ENCODE measurements at places on chromosomes 7 and 10.

DNA sequence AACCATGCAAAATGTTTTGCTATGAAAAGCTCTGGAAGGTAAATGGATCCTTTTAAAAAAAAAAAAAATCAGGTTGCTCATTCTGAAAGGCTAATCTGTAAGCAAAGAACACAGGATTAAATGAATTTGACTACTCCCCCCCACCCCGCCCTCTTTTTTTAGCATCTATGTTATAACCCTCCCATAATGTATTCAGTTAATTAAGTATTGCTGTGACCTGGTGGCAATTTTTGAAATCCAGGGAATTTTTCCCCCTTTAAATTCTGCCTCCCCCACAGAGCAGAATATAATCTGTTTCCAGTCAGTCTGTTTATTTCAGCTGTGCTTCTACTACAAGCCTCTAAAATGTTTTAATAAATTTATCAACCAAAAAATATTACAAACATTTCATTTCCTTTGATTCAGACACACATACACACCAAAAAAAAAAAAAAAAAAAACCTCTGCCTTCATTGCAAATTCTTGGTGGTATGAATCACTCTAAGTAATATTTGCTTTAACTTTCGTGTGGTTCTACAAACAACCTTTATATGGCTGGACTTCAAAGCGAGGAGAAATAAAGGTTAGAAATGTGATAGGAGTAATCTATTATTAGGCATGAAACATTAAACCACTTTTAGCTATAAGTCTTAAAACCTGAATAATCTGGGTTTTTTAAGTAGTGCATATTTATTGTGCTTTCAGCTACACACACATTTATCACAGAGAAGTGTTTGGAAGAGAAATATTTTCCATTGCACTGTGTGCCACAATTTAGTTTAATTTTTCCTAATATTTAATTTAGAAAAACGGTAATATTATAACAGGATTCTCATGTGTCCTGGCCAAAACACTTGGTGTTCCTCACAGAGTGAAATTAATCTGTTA is 64.4 kb upstream of the ARID5B start:
- no peak for DNase-seq

GRCh38 chr10:3867454-3868270 is 82.7 kb upstream of the KLF6 start:
- DNase-seq, result no peak

DNA sequence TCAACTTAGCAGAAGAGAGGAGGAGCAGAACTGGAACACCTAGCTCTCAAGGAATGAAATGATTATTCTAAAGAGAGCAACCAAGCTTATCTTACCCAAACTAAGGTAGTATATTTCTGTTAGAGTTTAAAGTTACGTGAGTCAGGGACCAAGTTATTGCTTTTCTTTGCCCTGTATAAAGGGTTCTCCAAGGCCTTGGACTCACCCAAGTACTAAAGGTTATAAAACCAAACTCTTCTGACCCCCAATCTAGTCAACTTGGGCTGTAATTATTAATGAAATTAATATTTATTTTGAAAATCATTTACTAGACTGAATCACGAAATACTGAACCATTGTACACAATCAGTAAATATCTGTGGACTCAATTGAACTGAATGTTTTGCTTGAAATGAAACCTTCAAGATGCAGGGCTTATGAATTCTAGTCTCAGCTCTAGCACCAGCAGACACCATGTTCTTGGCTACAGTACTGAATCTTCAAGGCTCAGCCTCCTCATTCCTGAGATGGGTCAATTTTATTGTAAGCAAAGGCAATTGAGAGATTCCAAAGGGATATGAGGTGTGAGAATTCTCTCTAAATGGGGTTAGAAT is 1.8 kb upstream of the CYP2C19 start:
- no peak for DNase-seq

- DNase-seq, result no peak
Observed at GRCh38 chr7:96739609-96740008, 30.0 kb upstream of the SEM1 start.

- no peak for DNase-seq
Observed at GRCh38 chr7:41085244-41085643, 617.6 kb downstream of the INHBA start.

- no peak for DNase-seq
Observed at GRCh38 chr7:121410829-121411596, 14.9 kb upstream of the FAM3C start.

DNA sequence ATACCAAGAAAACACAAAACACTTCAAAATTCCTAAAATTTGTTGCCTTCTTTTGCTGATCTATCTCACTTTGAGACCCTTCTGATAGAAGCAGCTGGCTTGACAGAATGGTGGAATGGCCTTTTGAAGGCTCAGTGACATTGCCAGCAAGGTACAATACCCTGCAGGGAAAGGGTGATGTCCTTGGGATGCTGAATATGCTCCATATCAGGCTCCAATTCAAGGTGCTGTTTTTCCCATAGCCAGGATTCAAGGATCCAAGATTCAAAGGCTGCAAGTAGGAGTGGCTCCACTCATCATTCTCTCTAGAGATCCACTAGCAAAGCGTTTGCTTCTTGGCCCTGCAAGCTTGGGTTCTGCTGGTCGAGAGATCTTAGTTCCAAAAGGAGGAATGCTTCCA is 120.4 kb downstream of the USP6NL start:
- DNase-seq, result no peak

- DNase-seq, result no peak
Observed at GRCh38 chr10:6022660-6023059, 39.5 kb downstream of the IL2RA start.

DNA sequence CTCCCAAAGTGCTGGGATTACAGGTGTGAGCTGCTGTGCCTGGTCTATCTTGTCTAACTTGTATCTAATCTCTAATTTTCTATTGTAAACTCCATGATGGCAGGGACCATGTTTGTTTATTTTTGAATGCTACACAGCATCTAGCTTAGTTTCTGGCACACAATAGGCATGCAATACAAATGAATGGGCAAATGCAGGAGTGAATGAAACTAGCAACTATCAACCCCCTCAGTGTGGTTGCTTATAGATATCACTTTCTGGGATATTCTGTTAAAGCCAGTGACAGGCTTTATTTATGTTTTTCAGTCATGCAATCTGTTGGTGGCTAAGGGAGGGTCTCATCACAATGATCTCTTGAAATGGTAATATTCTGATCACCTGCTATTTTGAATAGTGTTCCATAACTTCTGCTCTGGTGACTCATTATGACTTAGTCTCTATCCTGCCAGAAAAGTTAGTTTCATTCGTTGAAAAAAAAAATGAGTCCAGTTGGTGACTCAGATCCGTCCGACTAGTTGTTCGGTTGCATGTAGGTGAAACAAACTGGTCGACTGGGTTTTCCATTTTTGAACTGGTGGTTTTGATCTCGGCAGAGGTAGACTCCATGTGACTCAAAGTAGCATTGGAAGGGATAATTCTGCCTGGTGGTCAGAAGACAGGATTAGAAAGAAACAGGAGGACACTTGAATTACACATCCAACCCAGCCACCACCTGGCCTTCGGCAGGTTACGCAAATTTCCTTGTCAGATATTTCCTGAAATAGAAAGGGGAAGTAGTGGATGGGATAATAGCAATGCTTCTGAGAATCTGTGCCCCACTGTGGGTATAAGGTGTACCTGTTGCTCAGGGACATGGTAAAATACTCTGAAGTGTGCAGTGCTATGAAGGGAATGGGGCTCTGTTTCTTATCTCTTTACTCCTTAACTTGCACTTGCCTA is 76.8 kb downstream of the GATA3 start:
- no peak for DNase-seq

DNA sequence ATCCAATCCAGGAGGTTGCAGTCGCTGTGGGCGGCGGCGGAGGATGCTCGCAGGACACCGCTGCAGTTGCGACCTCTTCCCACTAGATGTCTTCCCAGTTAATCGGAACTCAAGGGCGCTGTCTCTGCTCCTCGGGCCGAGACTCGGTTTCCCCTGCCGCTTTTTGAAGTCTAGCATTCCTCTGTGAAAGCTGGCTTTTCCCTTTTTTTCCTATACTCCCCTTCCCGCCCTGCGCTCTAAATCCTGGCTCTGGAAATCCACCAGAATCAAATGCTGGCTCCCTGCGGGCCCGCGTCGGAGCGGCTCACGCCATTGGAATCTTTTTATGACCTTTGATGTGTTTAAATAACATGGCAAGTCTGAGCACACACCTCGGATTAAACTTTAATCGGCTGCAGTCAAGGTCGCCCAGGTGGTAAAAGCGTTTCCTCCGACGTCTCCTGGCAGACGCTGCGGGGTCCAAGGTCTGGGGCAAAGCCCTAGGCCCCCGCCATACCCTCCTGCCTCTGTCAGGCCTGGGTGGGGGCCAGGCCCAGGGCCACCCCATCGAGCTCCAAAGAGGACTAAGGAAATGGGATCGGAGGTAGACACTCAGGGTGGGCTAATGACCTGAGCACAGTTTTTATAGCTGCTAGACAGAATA is 10.7 kb upstream of the HOXA13 start:
- peak; percentile 42 for DNase-seq

GRCh38 chr10:59577984-59578383 is 131.7 kb downstream of the SLC16A9 start:
- DNase-seq, result no peak

DNA sequence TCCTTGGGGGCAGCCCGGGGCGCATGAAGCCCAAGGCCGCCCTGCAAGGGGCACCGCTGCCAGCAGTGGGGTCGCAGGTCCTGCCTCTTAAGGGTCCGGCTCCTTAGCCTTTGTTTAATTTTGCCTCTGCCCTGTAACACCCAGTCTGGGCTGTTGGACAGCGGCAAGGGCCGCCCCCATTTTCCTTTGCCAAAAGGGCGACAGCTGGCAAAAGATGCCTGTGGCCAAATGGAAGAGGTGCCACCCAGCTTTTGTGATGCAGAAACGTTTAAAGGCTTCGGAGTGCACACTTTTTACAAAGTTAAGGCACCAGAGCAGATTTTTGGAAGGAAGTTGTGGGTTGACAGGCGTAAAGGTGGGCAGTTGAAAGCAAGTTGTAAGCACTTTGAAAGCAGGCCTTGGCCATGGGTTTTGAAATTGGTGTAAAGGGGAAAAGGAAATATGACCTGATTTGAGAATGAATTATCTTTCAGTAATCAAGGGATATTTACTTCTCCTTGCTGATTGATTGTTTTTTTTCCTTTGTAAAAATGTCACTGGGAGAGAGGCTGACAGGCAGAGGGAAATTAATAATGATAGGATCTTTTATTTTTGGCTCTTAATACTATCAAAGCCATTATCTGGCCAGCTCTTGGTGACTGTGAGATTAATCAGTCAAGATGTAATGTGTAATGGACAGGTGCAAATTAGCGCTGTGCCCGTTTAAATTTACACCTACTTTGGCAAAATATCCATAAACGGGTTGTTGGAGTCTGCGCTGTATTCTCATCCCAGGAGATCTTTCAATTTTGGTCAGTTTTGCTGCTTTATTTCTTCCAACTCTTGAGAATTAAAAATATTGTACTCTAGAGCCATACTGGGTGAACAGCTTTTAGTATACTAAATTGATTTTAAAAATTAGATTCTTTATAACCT is 1.2 kb downstream of the CASD1 start:
- DNase-seq, result peak; percentile 29

Data from Ammon's horn (tissue), 1 donor.